ENCODE measurements at places on chromosomes 12 and 14.
A peak's percentile ranks its signal among the peaks of the same experiment; 100 is the strongest.

GRCh38 chr12:103933237-103933636, 3.0 kb downstream of the HSP90B1 start:
- DNase-seq = no peak

GRCh38 chr14:52310541-52310940, 3.6 kb upstream of the PTGER2 start:
- DNase-seq = no peak

- no peak for DNase-seq
Observed at GRCh38 chr12:93972411-93973208, 175.8 kb upstream of the PLXNC1 start.

- DNase-seq = no peak
Observed at GRCh38 chr12:65511134-65511834, 232.8 kb downstream of the MSRB3 start.

DNA sequence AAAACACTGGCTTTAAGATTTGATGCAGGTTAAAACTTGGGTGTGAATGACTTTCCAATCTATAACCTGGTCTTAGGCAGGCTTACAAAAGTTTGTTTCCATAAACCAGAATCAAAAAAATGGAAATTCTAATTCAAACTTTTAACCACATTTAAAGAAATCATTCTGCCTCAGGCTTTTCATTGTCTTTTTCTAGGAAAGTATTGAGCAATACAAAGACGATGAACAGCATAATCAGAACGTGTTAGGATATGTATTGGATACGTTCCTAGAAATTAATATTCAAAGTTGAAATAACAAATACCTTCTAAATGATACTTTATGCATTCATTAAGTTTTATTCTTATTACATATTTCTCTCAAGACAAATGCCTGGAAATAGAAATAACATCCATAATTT, 172.9 kb downstream of the CEP128 start:
- no peak for DNase-seq

DNA sequence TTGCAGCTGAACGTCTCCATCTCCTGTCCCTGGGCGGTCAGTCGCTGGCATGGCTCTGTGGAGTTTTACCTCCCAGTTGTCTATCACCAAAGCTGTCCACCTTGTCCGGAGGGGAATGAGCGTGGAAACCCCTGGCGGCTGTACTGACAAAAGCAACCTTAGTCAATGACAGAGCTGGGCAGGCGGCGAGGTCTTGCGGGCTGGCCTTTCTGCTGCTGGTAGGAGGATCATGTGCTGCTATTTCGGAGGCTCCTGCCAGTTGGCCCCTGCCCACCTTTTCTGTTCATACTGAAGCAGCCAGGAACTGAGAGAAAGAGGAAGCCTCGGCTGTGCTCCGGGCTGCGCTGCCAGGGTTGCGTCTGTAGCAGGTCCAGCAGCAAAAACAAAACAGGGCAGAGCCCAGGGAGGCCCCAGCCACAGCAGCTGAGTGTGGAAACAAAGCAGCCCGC, 57.7 kb downstream of the HMGA2 start:
- no peak for DNase-seq

DNA sequence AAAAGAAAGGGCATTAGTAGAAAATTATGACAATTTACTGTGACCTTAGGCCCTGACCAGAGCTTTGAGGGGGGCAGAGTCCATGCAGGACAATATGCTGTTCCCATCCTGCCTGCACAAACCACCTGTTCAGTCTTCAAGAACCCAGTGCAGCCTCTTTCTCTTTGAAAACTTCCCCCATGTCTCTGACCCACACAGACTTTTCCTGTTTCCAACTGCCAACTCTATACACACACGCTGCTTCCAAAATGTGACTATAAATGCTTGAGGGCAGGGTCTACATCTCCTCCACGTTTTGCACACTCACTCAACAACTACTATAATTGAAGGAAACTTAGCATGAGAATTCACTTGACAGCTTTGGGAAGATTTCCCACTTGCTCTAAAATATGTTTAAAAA, 36.6 kb upstream of the SYCP3 start:
- DNase-seq = no peak

- DNase-seq = no peak
Observed at GRCh38 chr12:57161491-57161890, 14.1 kb upstream of the LRP1-AS start.

- DNase-seq = no peak
Observed at GRCh38 chr12:3802721-3803120, 49.8 kb upstream of the CRACR2A start.

- peak; percentile 75 for DNase-seq
Observed at GRCh38 chr14:75549169-75549568, 26.9 kb downstream of the BATF start.

DNA sequence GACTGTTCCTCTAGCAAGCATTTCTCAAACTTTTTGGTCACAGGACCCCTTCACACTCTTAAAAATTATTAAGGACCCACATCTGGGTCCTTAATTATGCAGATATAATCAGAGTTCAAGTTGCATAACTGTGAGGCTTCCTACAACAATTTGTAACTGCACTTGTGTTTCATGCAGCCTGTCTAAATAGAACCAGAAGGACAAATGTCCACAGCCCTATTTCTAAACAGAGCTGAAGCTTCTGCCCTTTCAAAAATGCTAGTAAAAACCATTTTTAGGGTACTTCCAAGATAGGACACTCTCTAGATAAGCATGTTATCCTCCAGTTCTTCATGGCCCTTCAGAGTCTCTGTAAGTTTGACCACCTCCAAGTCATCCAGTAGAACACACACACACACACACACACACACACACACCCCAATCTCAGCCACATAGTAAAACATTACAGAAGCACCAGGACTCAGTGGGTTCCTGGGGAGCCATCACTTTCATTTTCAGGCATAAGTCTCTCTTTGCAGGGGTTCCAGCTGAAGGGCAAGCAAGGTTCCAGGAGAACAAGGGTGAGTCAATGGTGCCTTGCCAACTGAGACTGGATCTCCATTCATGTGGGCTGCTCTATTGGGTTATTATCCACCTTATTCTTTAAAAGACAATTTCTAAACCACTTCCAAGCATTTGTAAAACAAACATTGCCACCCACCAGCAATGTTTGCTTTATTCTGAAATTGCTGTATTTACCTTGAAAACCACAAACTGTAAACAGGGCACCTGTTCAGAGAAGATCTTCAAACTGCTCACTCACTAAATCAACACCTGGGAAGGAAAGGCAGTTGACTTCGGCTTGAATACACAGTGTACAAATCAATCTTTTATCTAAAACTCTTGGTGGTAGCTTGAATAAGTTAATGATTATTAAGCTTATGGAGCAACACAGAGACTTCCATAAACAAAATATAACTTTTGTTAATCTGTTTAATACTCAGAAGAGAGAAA, 64.1 kb downstream of the ITPR2 start:
- no peak for DNase-seq

DNA sequence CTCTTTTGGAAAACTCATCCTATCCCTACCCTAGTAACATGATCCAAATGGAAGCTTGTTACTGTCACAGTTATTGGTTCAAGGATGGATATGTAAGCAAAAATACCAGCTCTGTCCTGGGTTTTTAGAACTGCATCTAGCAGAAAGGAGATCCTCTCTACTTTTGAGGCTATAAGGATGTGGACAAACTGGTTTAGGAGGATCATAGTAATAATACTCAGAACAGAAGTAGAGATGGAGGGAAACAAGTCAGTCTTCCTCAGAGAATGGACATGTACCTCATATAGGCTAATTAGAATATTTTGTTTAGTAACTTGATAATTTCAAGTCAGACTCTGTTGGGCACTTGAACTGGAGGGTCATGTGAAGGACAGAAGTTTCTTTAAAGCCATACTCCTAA, 26.6 kb downstream of the FUT8 start:
- DNase-seq = no peak

- peak; percentile 50 for DNase-seq
Observed at GRCh38 chr14:68379510-68380328, 413.1 kb downstream of the ZFP36L1 start.

DNA sequence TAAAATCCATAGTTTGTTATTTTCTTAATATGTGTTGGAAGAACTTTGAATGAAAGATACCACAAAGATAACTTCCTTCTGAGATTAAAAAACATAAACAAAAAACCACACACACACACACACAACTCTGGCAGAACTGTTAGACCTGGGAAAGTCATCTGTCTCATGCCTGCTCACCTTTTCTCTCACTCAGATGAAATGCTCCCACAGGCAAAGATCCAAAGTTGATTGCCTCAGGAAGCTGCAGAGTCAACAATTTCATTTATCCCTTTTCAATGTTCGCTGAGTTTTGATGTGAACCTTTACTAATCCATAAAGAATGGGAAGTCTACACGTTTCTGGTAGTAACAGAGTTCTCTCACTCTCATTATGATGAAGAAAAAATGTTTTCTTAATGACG, 112.0 kb downstream of the DENND5B start:
- no peak for DNase-seq

- no peak for DNase-seq
Observed at GRCh38 chr12:22781339-22781738, 156.4 kb downstream of the ETNK1 start.

- no peak for DNase-seq
Observed at GRCh38 chr12:45077251-45077650, 26.4 kb upstream of the DBX2 start.

- DNase-seq = no peak
Observed at GRCh38 chr14:32366256-32366879, 37.3 kb downstream of the AKAP6 start.

DNA sequence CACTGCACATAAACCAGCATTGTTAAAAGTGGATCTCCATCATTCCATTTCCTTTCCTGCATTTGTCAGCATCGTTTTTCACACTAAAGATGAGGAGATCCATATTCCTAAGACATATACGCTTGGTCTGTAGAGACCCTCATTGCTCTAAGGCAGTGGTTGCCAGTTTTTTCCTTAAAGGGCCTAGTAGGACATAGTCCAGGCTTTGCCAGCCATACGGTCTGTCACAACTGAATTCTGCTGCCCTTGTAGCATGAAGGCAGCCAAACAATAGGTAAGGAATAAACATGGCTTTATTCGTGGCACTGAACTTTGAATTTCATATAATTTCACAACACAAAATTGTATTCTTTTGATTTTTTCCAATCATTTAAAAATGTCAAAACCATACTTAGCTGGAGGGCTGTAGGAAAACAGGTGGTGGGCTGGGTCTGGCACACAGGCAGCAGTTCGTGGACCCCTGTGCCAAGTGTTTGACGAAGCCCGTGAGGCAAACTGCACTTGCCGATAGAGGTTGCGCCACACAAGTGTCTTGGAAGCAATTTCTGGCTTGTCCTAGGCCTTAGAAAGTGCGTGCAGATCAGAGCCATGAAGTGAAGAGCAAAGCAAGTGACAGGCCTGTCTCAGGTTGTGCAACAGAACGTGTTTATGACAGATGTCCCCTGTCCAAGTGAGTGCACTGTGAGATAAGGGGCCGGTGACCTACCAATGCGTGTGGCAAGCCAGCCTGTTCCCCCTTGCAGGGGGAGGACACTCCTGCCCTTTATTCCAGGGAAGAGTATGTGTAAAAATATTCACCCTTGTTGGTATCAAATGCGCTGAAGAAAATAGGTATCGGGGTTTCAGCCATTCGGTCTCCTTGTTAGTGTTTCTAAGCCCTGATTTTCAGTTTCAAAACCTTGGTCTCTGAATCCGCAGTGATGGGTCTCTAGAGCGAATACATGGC, 916 bp upstream of the CHPT1 start:
- DNase-seq = peak; percentile 17
